ENCODE measurements at places on chromosomes 3 and 15. TPM values are rescaled to one million over a fixed set of nuclear protein-coding genes. Genes with fewer than 3 reads are reported as not detected.

Gene FANCD2OS
- total RNA-seq, result not detected

Gene GRK7
- 0.12 TPM for total RNA-seq

- H3K4me3 ChIP-seq, result peak overlapping the region; percentile 67
- no peak for DNase-seq
- peak overlapping the region; percentile 54 for H3K27ac ChIP-seq
- H3K27me3 ChIP-seq, result no peaks in the 10 kb centered on the region
Measured at GRCh38 chr3:16849795-16850194, 35.0 kb upstream of the PLCL2 start.

GRCh38 chr15:89101302-89102193 lies 13.3 kb downstream of the ABHD2 start:
- peaks cover 5% of the 10 kb centered on the region for H3K36me3 ChIP-seq
- H3K4me1 ChIP-seq, result peaks cover 46% of the 10 kb centered on the region
- H3K4me3 ChIP-seq, result peak overlapping the region; percentile 48
- H3K27ac ChIP-seq, result peak overlapping the region; percentile 79
- H3K27me3 ChIP-seq, result no peaks in the 10 kb centered on the region

DNA sequence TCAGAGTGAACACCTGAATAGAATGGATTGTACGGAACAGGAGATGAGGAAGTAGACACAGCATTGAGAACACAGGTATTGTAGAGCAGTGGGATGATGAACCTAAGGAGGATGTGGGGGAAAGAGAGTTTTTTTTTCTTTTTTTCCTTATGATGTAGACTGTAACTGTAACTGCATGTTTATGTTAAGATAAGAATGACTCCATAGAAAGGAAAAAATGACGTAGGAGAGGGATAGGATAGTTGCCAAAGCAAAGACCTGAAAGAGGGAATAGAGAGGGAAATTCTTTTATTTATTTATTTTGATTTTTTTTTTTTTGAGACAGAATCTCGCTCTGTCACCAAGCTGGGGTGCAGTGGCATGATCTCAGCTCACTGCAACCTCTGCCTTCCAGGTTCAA lies 33.2 kb downstream of the APH1B start:
- H3K4me3 ChIP-seq, result no peak overlapping the region
- H3K36me3 ChIP-seq, result peaks cover 4% of the 10 kb centered on the region
- no peaks in the 10 kb centered on the region for H3K27me3 ChIP-seq
- DNase-seq, result no peak
